Umbilical cord (tissue), 2 donors: ENCODE measurements at places on chromosomes 11 and 22.
A peak's percentile ranks its signal among the peaks of the same experiment; 100 is the strongest.

DNA sequence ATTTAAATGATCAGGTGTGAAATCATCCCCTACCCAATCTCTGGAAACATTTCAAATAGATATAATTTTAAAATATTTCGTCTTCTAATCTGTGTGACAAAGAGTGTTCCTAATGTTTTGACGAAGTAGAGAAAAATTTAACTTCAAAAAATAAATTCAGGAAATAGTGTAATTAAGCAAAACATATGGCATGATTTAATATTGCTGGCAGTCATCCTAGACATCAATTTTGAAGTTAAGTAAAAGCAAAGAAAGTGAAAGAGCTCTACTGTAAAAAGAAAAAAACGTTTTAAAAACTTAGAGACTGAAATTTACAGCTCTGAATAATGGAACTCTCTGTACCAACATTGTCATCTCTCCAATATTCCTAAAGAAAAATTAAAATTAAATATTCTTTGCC is 1062.3 kb downstream of the LRRC4C start:
- DNase-seq, result no peak

DNA sequence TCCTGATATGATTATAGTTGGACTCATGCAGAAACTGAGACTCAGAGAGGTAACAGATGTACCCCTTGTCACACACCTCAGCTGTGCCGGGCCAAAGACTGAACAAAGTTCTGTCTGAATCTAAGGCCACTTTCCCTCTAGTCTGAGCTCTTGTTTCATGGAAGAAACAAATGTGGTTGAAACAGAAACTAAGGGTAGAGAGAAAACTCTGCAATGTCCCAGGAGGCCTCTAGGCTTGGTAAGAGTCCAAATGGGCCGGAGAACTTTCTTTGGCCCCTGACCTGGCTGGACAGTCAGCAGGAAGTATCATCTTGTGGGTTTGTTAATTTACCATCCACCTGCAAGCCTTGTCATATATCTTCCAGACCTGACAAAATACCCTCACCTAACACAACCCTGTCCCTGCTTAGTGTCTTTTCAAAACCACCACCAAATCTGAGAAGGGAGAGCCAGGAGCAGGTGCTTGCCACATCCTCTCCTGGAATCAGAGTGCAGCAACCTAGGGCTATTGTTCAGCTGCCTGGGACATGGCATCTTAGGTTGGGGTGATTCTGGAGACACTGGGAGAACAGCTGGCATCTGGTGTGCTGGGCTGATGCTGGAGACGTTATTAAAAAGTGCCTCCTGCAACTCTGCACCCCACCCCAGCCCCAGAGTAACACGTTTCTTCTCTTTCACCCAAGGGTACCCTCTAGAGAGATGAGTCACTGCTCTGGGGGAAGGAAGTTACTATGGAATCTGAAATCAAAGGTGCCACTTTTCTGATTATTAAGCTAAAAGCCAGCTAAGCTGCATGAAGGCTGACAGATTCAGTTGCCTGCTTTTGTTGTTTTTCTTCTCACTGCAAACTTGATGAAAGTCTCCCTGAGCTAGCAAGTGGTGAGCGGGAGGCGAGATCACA is 126.3 kb upstream of the TIMP3 start:
- DNase-seq, result no peak

DNA sequence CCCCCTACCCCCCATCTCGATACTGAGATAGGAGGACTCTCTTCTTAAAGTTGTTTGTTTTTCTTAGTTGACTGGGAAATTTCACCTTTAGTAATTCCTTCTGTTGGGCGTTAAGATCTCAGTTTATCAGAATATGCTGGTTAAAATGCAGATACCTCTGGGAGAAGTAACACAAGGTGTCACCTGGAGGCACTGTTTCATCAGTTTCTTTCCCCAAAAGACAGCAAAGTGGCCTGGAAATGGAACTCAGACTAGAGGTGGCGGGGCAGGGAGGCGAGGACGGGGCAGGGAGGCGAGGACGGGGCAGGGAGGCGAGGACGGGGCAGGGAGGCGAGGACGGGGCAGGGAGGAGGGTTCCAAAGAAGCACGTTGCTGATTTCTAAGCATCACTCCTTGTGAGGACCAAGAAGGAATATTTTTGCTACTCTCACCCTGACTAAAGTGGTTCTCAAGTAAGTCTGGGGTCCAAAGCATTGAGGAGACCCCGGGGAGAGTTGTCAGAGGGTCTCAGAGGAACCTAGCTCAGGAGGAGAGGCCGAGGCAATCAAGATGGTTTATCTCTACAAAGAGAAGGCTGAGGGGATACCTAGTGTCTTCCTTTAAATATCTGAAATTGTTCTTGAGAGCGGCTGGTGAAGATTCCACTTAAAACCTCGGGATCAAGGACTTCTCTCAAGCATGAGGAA is 147.0 kb upstream of the B3GAT1 start:
- no peak for DNase-seq

DNA sequence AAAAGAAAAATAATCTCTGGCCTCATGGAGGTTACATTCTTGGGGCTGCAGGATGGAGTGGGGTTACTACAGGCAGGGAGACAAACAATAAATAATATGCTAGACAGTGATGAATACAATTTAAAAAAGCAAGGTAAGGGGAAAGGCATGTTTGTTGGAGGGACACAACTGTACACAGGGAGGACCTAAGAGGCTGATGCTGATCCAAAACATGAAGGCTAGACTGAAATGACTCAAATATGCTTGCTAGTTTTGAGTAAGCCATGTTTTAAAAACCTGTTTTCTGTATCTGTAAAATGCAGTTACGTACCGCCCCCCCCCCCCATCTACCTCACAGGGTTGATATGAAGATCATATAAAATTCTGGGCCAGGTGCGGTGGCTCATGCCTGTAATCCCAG is 44.0 kb downstream of the EIF4ENIF1 start:
- DNase-seq, result no peak

DNA sequence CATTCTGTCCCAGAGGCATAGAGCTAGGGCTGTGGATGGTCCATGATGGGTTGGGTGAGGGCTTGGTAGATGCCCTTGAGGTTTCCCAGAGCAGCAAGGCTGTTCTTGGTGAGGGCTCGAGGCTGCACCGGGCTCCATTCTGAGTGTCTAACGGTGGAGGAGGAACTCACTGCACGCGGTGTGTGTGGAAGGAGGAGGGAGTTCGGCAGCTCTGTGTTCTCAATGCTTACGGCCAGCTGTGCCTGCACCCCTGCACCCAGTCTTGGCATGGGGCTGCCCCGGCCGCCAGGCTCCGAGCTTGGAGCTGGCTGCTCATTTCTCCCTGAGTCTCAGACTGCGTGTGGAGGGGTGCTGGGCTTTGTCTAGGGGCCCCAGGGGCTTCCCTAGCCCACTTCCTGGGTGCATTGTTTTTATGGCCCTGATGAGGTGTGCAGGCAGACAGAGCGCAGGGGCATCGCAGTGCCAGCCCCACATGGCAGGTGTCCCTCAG is 1247.1 kb downstream of the BRD1 start:
- DNase-seq, result no peak

- no peak for DNase-seq
Measured at GRCh38 chr11:34996958-34997357, 80.5 kb downstream of the PDHX start.

DNA sequence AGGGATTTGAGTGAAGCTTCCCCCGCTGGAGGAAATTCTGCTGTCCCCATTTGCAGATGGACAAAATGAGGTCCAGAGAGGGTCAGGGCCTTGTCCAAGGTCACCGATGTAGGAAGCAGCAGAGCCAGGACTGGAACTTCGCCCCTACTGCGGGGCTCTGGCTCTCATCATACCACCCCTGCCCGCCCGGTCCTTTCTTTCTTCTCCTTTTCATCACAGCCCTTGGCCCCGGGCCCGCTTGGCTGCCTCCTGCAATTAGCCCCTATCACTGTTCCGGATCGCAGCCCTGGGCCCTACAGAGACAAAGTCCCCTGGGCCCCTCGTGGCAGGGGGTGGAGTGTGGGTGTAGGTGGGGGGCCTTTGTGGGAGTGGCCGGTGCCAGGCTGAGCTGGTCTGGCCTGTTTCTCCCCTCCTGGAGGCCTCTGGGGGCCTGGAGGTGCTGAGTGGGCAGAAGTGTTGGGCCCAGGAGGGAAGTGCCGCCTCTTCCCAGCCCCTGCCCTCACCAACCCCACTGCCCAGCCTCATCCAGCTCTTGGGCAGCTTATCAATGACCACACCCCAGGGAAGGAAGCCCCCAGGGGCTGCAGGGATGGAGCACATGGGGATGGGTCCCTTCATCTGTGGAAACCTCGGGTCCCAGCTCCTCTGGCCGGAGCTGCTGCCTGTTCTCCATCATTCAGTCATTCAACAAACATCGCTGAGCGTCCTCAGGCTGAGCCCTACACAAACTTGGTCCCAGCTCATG is 3.4 kb downstream of the EMID1 start:
- peak; percentile 46 for DNase-seq

DNA sequence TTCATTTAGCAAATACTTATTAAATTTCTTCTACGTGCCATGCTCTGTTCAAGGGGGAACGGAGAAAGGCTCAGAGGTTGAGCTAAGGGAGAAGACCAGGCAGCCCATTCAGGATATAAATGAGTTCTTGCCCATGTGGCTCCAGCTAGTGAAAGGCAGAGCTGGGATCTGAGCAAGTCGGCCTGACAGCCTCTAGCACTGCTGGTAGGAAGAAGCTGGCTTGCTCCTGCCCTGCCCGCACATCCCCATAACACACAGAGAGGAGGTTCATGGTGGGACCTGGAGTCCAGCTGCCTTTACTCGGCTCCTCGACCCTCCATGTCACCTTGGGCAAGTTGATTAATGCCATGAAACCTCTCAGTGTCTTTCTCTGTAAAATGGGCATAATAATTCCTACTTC is 2.0 kb downstream of the SLC15A3 start:
- no peak for DNase-seq

- DNase-seq, result no peak
Measured at GRCh38 chr11:69746140-69746539, 29.0 kb downstream of the FGF4 start.
